Sciatic nerve (tissue), 2 donors: ENCODE measurements at places on chromosomes 13 and 19.

GRCh38 chr13:86318450-86318849 lies 519.2 kb upstream of the SLITRK6 start:
- no peak for DNase-seq

DNA sequence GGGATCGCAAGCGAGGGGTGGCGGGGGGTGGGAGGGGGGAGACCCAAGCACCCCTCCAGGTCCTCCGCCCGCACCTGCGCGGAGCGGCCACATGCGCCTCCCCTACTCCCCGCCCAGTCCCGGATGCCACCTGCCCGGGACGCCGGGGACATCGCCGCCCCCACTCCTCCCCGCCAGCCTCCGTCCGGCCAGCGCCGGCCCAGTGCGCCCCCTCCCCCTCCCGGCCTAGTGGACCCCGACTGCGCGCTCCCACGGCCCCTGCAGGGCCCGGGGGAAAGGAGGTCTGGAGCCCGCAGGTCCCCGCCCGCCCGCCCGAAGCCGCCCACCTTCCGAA lies 263 bp downstream of the RHPN2 start:
- DNase-seq, result peak; percentile 61

- no peak for DNase-seq
These were observed 87.2 kb upstream of the C1QTNF9B start for GRCh38 chr13:23984546-23984945.

DNA sequence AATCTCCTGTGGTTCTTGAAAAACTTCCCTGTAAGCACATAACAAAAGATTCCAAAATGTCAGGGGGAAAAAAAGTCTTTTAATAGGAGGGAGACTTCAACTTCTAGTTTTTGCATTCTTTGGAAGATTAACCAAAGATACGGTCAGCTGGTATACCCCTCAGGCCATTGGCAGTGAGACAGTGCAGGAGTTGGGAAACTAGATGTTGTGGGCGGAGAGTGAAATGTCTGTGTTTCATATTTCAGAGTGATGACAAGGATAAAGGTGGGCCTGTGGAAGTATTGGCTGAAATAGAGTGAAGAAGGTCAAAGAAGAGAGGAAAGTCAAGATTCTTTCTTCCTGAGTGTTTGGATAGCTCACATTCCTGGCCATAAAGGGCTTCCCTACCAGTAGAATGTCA lies 40.8 kb downstream of the CYP2B6 start:
- no peak for DNase-seq

GRCh38 chr13:45332036-45332830 lies 8.8 kb downstream of the TPT1 start:
- DNase-seq, result no peak

- no peak for DNase-seq
These were observed 908.9 kb upstream of the MIR17HG start for GRCh38 chr13:90438576-90438975.

GRCh38 chr13:91902291-91902690 lies 503.9 kb downstream of the GPC5 start:
- no peak for DNase-seq

DNA sequence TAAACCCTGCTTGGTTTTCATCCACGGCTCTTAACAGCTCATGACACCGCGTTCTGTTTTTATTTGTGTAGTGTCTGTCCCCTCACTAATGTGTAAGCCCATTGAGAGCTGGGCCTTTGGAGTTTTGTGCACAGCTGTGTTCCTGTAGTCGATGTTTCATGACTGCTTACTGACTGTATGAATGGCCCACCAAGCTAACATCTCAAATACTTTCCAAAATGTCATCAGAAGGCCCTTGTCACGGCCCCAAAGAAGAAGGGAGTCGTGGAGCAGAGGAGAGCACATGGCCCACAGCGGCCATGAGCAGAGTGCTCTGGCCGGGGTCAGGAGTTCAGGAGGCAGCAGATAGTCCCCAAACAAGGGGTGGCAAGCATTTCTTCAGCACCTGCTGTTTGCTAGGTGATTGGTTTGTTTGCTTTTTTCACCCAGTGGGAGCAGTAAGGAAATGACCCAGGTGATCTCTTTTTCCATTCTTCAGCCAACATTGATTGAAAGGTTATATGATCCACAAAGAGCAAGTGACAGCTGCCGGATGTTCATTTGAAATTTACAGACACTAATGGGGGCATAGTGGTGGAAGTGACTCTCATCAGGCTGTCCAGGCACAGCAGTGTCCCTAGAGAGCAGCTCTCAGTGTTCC lies 315.2 kb downstream of the ATP8A2 start:
- DNase-seq, result no peak

GRCh38 chr13:75049735-75050335 lies 432.1 kb downstream of the TBC1D4 start:
- no peak for DNase-seq

DNA sequence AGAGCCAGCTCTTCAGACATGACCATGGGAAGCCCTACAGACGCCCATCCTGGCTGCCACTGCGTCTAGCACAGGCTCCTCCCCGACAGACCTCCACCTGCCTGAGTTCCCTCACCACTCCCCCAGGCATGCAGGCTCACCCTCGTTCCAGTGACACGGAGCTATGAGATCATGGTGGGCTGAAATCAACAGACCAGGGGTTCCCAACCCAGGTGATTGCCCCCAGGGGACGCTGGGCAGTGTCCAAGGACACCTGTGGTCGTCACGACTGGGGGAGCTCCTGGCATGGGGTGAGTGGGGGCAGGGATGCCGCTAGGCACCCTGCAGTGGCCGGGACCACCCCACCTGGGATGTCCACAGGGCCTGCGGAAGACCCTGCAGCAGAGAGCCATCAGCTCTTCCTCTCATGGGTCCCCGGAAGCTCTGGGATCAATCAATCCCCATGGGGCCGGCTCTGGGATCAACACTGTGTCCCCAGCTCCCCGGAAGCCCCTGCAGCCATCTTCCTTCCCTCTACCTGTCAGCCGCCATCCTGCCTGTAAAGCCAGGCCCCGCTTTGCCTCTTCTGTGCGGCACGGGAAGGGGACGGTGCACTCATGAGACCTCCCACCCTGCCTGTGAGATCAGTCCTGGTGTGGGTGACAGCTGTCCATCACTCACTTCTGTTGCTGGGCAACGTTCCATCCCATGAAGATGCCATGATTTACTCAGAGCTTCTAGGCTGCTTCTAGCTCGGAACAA lies 12.8 kb upstream of the MADCAM1 start:
- DNase-seq, result no peak

DNA sequence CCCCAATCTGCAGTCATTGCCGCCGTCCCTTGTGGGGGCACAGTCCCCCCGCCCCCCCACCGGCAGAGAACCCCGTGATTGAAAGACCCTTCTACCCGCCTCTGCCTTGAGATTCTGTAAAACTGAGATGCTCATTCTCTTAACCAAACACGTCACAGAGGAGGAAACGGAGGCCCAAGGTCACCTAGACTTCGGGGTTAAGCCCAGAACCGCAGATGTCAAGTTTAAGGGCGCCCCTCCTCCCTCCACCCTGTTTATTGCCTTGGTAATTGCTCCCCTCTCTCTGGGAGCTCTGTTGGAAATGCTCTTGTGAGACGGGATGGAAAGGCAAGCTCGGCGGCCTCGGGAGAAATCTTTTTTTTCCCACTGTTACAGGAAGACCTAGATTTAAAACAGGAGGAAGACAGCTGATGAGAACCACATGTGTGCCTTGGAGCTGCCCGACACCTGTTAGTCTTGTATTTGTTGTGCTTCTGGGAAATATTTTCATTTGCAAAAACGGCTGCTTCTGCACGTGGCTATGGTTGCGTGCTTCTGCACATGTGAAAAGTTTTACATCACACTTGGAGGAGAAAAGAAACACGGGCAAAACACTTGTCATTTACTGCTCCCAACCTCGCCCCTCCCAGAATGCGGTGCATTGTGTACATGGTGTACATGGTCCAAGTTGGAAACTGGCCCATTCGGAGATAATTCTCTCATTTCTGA lies 1.1 kb upstream of the MED26 start:
- no peak for DNase-seq

- no peak for DNase-seq
These were observed 763.6 kb upstream of the SLITRK6 start for GRCh38 chr13:86562866-86563265.

DNA sequence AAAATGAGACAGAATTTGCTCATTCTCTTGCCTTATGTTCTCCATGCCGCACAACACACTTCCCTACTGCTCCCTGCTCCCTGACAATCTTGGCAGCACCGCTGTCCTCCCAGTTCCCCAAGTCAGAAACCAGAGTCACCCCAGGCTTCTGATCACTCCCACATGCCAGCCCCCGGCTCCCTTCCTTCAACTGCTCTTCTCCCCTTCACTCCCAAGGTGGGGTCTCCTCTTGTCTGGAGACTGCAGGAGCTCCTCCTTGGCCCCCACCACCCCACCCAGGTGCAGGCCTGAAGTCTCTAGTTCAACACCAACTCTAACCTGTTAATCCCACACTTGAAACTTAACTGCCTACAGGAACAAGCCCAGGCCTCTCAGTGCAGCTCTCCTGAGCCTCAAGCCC lies 16.8 kb upstream of the AKAP8 start:
- DNase-seq, result peak; percentile 35

DNA sequence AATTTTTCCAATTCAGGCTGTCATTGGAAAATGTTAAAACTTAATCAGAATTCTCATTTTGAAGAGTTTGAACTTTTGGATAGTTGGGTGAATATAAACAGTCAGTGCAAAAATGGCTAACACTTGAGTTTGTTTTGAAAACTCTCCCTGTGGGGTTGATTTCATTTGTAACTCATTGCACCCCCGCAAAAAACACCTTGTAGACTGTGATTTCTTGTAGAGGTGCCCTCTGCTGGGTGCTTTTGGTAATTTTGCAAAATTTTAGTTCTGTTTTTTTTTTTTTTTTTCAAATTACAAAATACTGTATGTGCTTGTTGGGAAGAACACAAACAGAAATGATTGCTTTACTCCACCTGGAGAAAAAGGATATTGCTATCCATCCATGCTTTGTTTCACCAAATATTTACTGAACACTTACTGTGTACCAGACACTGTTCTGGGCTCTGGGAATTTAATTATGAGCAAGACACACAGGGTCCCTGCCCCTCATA lies 28.2 kb upstream of the GPI start:
- no peak for DNase-seq

DNA sequence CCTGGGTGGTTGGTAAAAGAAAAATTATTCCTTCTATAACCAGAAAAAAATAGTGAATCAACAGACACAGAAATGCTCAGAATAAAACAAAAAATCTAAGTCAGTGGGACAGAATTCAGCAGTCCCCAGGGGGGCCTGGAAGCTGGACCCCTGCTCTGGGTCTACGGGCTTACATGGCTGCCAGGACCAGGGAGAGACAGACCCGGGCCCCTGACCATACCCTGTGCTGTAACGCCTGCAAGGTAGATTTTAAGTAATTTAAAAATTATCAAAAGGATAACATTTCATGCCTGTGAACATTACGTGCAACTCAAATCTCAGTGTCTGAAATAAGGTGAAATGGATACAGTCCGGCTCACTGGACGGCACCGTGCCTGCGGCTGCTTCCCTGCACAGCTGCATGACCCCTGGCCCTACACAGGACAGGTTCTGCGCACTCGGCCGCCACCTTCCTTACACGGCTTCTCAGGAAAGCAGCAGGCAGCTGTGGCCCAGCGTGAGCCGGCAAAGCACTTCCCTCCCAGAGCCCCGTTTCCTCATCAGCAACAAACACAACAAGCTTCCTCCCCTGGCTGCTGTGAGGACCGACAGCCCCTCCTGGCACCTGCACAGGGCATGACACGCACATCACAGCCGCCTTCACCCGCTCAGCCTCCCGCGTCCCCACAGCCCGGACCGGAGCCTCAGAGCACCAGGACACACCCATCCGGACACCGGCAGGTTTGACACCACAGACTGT lies 22.2 kb downstream of the RASA3 start:
- DNase-seq, result peak; percentile 63

DNA sequence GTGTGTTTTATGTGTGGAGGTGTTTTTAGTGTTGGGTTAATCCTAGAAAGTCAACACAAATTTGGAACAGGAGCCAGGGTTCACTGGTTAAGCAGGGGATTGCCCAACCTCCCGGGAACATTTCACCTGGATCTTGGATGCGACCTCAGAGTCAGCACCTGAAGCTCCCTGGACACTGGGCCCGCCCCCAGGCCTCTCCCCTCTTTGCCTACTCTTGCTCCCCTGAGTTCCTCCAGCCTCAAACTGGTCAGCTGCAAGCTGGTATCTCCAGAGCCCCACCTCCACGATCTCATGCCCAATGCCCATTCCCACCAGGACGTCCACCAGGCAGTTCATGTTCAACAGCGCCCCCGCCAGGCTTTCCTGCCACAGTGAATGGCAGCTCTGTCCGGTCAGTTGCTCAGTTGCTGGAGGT lies 9.7 kb downstream of the HSD17B14 start:
- DNase-seq, result no peak

DNA sequence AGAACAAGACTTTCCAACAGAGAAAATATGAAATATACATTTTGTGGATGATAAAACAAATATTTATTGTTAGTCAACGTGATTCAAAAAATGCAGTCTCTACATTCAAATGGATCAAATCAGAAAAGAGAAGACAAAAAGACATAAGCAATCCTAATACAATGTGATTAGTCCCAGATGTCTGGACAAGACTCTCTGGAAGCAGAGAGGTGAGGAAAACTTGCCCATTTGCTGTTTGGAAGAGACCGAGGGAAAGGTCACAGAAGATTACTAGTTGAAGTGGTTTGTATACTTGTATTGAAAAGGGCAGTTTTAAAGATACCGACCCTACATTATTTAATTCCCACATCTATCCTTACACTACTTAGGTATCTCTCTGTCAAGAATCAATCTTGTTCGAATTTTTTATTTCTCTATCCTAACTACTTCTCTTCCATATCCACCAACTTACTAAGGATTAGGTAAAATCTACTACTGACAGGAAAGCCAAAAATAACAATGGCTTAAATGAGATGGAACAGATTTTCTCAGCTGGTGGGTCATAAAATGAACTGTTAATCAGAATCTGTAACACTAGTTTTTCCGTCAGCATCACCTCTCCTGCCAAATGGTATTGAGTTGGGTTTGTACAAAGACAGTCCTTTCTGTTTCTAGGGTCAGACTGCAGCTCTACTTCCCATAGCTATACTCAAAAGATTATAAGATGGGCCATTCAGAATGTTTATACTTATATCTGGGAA lies 497.1 kb downstream of the DCT start:
- no peak for DNase-seq

DNA sequence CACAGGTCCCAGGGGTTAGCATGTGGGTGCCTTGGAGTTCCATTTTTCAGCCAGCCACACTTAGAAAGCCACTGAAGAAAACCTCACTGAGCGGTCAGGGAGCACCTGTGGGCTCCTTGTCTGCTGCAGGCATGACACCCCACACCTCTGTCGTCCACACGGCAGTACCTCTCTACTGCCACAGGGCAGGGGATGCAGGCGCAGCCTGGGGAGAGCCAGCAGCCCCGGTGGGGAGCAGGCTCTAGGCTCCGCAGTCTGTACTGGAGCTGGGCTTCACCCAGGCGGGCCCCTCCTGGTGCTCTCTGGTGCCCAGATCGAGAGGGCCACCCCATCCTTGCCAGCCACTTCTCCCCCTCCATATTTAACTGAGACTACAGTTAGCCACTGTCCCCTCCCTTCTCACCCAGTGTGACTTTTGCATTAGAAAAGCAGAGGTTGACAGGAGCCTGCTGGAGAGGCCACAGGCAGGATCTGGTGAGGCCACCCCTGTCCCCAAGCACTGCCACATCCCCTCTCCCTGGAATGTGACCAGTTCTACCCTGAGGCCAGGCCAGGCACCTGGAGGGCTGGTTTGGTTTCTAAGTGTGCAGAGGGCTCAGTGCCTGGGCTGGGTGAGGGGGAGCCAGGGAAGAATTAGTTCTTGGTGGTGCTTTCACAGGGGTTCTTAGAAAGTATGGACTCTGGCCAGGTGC lies 104.4 kb downstream of the KDM4B start:
- no peak for DNase-seq
